ENCODE measurements at places on chromosomes 11 and 22.

- no peak for DNase-seq
These were observed 26.3 kb downstream of the RPS6KA4 start for GRCh38 chr11:64384981-64385944.

DNA sequence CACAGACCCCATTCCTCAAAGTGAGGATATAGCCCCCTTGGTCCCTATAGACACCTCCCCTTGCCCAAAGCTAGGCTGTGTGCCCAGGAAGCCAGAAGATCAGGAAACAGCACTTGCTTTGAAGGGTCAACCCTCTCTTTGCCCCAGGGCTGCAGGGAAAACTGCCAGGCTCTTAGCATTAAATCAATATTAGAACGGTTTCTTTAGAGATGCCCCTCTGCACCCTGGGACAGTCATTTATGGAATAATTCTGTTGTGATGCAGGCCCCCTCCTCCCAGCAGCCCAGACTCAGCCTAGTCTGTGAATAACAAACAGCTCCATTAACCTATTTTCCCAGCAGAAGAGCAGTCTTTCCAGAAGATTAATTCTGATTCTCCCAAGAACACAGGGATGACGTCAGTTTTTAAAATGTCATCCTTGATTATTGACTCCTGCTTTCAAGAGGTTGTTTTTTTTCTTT, 11.6 kb upstream of the CAPN5 start:
- no peak for DNase-seq

- no peak for DNase-seq
These were observed 88.9 kb upstream of the TNRC6B start for GRCh38 chr22:40088818-40089217.

DNA sequence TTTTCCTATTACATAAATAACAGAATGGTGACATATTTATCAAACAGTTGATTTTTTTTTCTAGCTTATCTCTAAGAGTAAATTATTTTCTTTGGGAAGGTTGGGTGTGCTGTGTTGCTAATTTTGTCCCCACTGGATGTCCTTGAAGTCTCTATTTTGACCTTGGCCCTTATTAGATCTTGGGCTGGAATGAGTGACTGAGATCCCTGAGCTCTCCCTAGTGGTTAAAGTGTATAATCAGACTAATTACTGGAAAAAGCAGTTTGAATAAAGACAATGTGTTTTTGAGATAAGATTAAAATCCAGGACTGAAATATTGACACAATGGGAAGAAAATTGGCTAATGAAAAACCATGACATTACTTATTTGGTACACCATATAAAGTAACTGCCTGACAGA, 56.1 kb downstream of the AASDHPPT start:
- DNase-seq = no peak

- no peak for DNase-seq
These were observed 21.6 kb upstream of the NNMT start for GRCh38 chr11:114274637-114275036.

DNA sequence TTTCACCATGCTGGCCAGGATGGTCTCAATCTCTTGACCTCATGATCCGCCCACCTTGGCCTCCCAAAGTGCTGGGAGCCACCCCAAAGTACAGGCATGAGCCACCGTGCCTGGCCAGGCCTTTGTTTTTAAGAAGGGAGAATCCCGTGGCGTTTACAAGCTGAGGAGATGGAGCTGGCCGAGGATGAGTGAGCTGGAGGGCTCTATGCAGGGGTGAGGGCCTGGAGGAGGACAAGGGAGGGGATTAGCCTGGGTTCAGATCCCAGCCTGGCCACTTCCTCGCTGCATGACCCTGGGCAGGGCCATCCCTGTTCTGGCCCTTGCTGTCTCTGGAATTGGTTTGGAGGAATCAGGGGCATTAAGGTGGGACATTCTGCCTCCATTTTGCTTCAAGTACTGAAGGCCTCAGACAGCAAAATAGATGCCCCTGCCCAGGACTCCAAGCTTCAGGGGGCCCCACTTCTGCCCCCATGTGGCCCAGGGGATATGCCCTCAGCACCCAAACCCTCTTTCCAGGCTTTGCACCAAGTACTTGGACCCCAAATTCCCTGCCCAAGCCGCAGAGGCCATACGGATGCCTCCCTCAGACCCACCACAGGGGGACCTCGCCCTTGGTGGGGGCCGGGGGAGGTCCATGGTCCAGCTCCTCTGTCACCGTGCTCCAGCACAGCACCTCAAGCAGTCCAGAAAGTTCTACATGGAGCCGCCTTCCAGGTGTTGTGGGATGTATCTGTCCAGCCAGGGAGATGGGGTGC, 12.1 kb upstream of the LRP5 start:
- DNase-seq = no peak

- no peak for DNase-seq
These were observed 77.0 kb upstream of the NCAM1 start for GRCh38 chr11:112884012-112884767.

DNA sequence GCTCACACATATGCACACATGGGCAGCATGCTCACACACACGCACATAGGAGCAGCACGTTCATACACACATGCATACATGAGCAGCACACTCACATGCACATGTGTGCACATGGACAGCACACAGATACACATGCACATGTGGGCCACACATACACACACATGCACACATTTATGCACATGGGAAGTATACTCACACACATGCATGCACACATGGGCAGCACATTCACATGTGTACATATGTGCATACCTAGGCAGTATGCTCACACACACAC, 42.5 kb downstream of the RTN4R start:
- DNase-seq = no peak

- no peak for DNase-seq
These were observed 4.5 kb downstream of the ANO5 start for GRCh38 chr11:22197139-22198005.

DNA sequence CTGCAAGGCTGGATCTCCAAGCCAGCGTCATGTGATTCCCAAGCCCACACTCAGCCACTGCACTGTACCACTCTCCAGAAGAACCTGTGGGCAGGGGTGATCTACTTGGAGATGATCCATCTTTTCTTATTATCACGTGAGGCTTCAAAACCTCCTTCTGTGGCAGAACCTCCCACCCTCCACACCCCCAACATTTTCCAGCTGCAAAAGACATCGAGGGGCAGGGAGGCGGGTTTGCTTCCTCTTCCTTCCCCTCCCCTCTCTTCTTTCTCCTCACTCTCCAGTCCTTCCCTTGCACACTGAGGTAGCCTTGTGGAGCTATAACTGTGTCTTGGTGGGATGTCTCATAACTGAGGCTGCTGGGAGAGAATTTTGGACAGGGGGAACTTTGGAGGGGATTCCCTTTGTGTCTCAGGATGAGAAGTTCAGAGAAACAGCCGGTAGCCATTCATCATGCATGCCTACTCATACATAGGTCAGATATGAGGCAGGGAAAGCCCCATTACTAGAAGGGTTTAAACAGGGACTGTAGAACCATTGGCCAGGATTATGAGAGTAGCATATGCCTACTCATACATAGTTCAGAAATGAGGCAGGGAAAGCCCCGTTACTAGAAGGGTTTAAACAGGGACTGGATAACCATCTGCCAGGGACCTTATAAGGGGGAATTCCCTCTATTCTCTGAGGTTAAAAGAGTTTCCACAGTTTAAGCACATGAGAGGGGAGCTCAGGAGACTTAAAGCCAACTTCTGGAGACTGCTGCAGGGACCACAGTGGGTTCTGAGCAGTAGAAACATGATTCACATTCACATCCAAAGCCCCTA, 420.7 kb upstream of the CADM1 start:
- DNase-seq = no peak

- DNase-seq = no peak
These were observed 1.3 kb downstream of the NTM start for GRCh38 chr11:131371791-131372104.

GRCh38 chr11:80838153-80838552, 1397.3 kb upstream of the TENM4 start:
- no peak for DNase-seq

DNA sequence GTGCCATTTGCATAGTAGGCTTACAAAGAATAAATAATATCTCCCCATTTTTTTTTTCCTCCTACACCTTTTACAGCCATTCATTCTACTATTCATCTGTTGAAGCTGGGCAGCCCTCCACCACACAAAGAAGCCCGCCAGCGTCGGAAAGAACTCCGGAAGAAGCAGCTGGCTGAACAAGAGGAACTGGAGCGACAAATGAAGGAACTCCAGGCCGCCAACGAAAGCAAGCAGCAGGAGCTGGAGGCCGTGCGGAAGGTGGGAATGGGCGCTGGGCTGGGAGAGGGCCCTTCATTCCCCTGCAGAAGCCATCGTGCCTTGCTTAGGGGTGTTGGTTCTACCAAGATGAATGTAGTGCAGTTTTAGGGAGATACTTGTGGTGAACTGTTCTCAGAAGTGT, 68.6 kb downstream of the SWAP70 start:
- DNase-seq = no peak

GRCh38 chr11:43547430-43547831, 133.1 kb upstream of the HSD17B12 start:
- DNase-seq = no peak

DNA sequence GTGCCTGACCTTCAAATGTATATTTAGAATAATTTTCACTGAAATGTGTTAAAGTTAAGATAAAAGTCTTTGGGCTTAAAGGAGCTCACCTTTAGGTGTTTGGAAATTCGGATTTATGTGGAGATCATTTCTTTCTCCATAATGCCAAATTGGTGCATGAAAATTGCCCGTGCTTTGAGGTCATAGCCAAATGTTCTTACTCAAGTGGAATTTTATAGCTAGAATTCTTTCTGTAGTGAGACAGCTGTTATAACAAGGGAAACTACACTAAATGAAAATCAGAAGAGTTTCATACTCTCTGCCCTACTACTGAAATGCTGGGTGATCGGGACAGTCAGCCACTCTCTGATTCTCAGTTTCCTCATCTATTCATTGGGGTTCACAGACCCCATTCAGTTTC, 89.5 kb upstream of the DBX1 start:
- no peak for DNase-seq

- DNase-seq = no peak
These were observed 8.7 kb downstream of the SLC16A8 start for GRCh38 chr22:38075105-38075825.

GRCh38 chr11:128830290-128831173, 36.6 kb downstream of the KCNJ1 start:
- no peak for DNase-seq

- no peak for DNase-seq
These were observed 28.3 kb upstream of the RCN1 start for GRCh38 chr11:32062540-32062939.

DNA sequence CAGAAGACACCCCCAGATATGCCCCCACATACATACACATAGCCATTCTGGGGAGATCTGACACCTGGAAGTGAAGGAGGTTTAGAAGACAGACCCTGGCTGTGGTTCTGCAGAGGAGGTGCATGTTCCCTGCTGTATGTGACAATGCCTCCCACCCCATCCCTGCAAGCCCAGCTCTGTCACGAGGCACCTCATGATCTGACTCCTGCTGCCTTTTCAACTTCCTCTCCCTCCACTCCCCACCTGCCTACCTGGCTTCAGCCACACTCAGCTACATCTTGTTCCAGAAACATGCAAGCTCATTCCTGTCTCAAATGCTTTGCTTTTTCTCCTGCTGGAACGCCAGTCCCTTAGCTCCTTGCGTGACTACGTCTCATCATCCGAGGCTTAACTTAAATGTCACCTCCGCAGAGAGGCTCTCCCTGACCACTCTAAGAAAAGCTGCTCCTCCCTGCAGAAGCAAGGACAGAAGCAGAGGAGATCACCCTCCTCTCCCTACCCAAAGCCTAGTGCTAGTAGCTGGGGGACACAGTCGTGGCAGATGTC, 114.5 kb downstream of the FEZ1 start:
- no peak for DNase-seq

DNA sequence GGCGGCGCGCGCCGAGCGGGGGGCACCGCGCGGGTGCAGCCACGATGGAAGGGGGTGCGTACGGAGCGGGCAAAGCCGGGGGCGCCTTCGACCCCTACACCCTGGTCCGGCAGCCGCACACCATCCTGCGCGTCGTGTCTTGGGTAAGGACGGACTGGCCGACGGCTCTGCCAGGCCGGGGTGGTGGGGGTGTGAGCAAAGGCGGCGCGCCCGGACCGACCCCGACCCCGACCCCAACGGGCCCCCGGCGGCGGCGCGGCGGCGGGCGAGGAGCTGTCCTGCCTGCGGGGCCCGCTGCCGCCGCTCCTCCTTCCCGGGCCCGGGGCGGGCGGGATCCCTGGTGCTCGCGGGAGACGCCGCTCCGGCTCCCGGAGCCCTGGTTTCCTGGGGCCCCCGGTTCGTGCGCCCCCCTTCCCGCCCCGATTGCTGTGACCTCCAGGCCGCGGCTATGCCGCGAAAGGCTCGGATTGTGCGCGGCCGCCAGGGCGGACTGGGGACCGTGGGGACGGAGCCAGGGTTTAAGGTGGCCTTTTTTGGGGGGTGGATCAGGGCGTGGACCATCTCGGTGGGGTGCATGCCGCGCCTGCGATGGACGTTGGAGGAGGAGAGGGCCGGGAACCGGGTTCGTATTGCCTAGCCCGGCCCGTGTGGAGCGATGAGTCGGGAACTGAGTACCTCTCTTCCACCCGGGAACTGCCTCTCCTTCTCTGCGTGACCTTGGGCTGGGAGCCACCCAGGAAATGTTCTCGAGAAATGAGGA, at the start of gene SYNGR1:
SYNGR1 (plus strand) TSS at position 25 of the 760 bp plus-strand sequence; CDS start at position 45, 20 bp downstream.
- no peak for DNase-seq

- no peak for DNase-seq
These were observed 64.6 kb upstream of the CHST1 start for GRCh38 chr11:45730014-45730413.

DNA sequence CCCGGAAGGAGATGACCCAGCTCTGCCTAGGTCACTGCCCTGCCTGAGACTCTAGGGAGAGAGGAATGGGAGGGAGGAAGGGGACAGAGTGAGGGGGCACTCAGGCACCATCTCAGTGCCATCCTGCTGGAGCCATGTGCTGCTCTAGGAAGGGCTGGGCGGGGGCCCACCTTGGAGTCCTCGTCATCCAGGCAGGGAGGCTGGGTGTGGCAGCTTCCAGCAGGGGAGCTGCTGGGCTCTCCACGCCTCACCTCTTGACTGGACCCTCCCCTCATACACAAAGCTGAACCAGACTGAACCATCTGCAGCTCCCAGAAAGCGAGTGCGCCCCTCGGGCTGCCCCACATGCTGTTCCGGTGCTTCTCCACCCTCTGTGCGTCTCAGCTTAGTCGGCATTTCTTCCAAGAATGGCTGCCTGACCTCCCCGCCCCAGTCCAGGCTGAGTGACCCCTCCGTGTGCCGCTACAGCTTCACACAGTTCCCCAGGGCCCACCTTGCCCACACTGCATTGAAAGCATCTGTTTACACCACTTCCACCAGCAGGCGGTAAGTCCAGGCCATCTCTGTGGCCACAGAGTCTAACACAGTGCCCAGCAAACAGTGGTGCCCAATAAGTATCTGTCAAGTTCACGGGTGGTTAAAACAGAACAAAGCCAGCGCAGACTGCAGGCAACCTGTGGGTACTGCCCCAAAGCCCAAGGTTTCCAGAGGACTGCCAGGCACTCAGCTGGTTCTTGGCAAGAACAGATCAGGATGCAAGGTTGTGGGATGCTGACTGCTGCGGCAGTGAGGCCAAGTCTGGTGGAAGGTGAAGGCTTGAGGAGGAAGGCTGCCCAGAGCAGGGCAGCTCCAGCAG, 9.4 kb upstream of the TRIM29 start:
- DNase-seq = no peak

DNA sequence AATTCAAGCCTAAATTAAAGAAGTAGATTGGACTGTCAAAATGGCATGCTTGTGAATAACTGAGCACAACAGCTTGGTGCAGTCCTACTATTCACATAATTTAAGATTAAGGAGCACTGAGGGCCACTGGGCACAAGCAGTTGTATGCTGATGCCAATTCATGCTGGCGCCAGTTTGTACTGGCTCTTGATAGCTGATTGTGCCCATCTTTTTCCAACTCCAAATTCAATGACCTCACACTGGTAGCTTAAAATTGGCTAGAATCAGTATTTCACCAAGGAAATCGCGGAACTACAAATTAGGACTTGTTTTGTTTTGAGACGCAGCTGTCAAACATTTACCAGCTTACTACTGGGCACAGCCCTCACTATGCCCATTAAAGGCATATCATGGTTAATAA, 969.2 kb downstream of the JRKL start:
- DNase-seq = no peak

Data from mucosa of descending colon (tissue), 3 donors.